Stimulated activated CD4-positive, alpha-beta T cell treated with anti-CD3 and anti-CD28 coated beads, TNF-alpha, amount 100 ng/mL, for 48 hours (primary cell): ENCODE measurements at places on chromosomes 2 and 18.

- no peak for DNase-seq
These were observed 51.6 kb downstream of the RRM2 start for GRCh38 chr2:10174173-10174572.

DNA sequence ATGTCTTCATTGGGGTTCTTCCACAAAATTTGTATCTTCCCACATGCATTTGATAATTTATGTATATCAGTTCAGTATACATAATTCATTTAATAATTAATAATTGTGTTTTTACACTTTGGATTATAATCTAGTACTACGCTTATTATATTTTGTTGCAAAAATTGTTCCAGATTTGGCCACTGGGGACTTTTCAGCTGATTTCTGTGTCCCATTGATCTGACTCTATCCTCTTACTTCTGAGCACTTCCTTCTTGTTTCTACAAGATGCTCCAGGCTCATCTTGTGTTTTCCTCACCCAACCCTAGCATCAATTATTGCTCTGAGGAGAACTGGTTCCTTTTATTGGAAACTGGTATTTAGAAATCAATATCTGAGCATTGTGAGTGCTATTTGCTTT lies 215.3 kb upstream of the CDH19 start:
- no peak for DNase-seq

DNA sequence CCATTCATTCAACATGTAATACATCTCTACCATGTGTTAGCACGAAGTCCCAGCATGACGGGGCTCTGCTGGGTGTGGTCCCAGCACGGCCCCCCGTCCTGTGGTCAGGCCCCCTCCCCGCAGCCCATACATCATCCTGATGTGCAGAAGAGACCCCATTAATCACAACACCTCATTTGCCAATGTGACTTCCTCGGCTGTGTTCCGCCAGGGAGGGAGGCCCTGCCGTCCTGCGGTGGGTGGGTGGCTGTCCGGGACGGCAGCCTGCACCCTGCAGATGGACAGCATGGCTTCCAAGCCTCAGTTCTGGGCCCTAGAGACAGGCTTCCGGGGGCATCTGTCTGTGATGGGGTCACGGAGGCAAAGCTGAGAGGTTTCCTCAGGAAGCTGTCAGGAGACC lies 254.0 kb downstream of the CYP26B1 start:
- DNase-seq = no peak

DNA sequence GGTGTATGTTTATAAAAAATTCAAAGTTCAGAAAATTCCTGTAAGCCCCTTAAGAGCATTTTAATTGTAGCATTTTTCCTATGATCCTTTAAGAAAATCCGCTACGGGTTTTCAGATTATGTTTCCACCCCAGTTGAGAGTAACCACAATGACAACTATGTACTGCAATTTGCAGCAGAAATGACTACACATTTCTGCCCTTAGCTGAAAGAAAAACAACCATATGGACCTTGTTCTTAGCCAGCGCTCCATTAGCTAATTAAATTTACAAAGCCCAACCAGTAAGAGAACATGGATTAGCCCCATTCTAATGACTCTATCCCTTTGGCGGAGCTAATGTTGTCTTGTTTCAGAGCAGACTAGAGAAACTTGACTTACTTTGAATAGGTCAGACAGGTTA lies 247.6 kb downstream of the SLC8A1 start:
- DNase-seq = no peak

DNA sequence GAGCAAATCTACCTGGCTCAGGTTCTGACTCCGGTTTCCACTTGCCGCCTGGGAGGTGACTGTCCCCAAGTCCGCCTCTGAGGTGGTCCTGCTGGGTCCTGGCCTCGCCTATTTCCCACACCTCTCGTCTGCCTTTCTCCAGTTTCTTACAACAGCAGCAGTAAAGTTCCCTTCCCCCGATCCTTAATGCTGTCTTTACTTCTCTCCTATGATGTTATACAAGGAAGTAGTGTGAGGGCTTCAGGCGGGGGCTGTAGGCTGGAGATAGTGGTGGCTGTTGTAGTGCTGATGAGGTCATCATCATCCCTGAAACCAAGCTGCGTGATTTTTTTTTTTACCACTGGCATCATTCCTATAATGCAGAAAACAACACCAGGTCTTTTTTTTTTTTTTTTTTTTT lies 18.9 kb downstream of the TGIF1 start:
- DNase-seq = no peak

GRCh38 chr2:126884861-126885750 lies 13.6 kb upstream of the TEX51 start:
- no peak for DNase-seq

- DNase-seq = no peak
These were observed 39.5 kb upstream of the TACR1 start for GRCh38 chr2:75238670-75239330.

DNA sequence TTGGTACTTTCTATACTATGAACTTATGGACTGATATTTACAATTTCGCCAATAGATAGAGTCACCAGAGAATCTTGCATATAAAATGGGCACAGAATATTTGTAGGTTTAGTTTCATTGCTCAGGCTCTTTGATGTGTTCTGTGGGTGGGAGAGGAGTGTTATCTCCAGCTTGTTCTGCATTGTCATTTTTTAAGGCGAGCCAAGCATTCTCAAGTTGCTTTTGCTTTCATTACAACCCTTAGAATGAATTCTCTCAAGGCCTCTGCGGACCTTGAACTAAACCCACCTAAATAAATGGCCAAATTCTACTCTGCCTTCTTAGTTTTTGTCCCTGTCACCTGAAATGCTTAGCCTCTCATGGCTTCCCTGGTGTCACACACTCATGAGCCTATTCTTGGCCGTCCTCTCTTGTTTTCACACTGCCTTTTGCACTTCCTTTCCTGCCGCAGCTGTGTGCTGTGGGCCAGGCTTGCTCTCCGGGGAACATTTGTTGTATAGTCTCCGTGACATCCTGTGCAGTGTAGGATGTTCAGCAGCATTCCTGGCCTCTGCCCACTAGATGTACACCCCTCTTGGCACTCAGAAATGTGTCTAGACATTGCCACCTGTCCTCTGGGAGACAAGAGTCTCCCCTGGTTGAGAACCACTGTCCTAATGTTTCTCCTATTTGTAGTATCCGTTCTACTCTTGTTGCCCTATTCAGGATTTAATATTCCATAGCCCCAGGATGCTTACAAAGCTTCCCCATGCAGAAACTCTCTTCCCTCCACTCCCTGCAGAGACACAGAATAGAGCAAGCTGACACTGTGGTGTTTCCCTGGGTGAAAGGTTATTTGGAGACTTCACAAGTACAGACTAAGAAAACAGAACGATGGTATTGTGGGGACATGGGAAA lies 255.6 kb downstream of the PTPRM start:
- DNase-seq = no peak

GRCh38 chr2:68463287-68463877 lies 3.7 kb downstream of the FBXO48 start:
- DNase-seq = no peak
